NCI-H1092 treated with DMSO at 0.1 percent for 48 hours (cell line): ENCODE measurements at places on chromosomes 1 and 21.
A peak's percentile ranks its signal among the peaks of the same experiment; 100 is the strongest.

- DNase-seq, result no peak
Observed at GRCh38 chr1:37995751-37996345, 6.0 kb upstream of the SF3A3 start.

GRCh38 chr1:40652979-40653378, 12.5 kb downstream of the RIMS3 start:
- no peak for DNase-seq

DNA sequence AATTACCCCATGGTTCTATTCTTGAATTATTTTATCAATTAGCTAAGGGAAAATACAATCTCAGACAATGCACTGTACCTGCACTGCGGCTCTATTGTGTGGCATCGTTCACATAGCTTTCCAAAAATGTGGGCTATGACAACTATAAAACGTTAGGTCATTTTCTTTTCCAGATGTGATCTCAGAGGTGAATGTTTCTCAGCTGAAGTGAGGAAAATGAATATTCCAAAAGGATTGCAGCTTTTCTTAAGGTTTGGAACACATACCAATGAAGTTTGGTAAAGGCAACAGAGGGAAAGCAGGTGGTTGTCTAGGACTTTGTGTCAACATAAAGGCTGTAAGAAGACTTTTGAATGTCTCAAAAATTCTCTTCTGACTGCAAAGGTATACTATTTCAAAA, 105.5 kb downstream of the NRIP1 start:
- no peak for DNase-seq

DNA sequence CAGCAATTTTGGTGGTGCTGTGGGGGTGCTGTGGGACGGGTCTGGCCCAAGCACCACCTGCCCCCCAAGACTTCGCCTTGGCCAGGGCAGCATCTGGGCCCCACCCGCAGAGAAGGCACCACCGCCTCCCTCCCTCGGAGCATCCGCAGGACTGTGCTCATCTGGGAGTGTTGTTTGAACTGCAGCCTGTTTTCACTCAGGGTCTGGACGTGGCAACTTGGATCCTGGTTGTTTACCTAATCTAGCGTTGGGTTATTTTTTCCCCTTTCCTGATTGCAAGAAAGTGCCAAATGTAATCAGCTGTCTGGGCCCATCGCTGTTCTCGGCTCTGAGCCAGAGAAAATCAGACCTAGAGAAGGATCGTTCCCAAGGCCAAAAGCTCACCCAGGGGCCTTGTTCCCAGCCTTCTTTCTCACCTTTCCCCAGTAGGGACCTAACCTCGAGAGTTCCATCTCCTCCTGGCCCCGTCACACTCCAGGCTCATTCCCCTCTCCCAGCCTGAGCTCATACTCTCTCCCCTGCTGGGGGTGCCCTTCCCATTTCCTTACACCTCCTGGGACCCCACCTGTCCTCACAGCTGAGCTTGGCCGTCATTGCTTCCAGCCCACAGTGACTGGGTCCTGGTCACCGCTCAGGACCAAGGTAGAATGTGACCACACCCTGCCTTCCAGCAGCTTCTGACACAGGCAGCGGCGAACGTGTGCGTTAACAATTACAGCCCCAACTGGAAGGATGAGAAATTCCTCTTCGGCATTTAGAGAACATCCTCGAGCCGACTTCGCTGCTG, 72.0 kb upstream of the FAM20B start:
- no peak for DNase-seq

DNA sequence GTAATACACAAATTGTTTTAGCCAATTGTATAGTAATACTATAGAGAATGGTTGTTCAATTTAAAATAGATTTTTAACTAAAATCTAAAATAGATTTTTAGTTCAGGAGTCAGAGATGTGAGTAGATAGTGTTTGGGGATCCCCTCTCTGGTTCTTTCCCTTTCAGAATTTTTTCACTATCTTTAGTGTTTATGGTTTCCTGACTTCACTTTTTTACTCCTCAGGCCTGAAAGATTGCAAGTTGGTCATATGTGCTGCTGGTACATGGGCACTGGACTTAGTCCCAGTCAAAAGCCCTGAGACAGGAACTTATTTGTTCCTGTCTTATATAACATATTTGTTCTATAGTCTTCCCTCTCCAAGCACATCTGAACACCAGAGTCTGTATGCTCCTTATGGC, 96.8 kb upstream of the ATP1B1 start:
- no peak for DNase-seq

GRCh38 chr1:33903210-33903589, 39.3 kb downstream of the HMGB4 start:
- no peak for DNase-seq

- DNase-seq, result no peak
Observed at GRCh38 chr1:35808450-35809113, 766 bp downstream of the AGO4 start.

GRCh38 chr1:172394141-172394751, 26.2 kb upstream of the C1orf105 start:
- no peak for DNase-seq

DNA sequence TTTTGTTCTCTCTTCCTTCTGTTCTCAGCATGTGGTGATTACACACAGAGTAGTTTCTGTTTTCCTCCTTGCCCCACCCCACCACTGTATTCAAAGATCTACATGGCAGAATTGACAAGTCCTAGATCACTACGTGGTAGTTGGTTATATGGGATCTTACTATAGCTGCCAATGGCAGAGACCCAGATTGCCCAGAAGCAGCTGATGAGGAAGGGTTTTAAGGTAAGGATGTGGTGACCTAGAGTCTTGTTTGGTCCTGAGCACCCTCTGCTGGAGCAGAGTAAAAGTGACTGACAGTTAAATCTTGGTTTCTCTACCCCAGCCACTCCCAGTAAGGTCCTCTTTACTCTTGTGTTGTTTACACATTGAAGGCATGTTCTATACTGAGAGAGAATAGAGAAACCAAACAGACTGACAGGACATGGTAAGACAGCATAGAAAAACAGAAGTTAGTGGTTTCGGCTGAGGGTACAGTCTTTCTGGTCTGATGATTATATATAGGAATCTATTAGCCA, 22.8 kb upstream of the STRIP1 start:
- peak; percentile 52 for DNase-seq

DNA sequence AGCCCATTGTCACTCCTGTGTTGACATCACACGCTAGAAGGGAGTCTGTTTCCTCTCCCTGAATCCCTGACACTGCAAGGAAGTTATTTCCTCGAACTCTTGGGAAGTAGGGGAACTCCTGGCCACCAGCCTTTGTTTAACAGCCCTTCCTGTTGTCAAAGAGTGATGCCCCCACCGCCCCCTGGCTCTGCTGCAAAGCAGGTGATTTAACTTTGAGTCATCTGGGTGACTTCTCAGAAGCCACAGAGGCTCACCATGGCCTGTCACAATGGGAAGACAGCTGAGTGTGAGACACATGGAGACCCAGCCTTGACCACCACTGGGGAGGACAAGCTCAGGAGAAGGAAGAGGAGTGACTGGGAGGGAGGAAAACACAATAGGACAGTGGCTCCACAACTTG, 182.8 kb downstream of the PSMG1 start:
- DNase-seq, result no peak

DNA sequence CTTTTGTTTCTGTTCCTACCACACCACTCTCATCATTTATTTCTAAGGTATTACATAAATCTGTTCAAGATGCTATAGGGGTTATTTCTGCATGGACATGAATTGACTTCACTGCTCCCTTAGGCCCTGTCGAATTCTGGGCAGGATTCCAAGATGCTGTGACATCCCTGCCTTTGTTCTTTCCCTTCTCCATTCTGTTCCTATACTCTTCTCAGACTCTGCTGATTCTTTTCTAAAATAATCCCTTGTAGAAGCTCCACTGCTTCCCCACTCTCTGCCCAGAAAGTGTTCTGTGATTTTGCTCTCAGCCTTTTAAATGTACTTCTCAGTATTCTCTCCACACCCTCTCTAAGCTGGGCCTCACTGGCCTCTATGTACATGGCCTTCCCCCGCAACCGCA, 99.2 kb downstream of the PHTF1 start:
- DNase-seq, result no peak

DNA sequence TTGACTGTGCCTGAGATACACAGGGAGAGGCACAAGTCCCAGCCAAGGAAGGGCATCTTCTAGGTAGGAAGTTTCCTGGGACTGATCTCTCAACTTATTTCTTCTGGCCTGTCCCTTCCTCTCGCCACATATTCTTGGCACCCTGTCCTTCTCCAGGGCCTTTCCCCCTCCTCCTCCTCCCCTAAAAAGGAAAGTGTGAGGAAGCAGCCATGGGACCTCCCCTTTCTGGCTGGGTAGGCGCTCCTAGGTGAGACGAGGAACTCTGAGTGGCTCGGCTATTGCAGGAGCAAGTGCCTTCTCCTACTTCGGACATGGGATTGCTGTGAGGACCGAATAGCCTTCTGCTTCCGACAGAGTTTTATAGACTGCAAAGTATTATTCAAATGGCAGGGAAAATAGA, 15.5 kb upstream of the MTARC2 start:
- no peak for DNase-seq

- DNase-seq, result no peak
Observed at GRCh38 chr1:244042293-244042692, 8.8 kb upstream of the ZBTB18 start.
